ENCODE measurements at places on chromosomes 12 and 14.

DNA sequence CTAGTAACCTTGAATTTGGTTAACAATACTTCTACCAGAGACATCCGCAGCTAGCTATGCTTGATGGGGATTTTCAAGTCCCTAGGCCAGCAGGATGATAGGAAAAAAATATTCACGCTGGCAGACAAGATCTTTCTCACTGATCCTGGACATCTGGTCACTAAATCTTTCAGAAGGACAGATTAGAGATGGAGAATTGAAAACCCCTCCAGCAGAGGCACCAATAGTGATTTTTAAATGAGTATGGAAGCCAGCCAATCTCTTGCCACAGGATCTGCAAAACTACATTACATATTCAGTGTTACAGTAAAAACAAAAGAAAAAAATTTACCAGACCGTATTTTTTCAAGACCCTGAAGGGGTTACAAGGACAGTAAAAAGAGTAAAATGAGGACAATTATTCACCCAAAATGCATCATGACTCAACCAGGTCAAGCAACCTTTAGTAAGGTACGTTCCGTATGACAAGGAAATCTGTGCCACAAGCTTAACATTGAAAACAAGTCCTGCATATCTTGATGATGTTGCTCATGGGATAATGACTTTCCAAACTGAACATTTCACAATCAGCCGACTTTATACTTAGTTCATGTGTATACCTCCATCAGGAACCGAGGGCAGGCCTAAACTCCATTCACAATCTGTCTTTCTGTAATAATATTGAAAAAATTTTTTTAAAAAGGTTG lies 239.5 kb downstream of the GXYLT1 start:
- no peak for DNase-seq

GRCh38 chr12:24900196-24900595 lies 48.7 kb downstream of the BCAT1 start:
- no peak for DNase-seq

DNA sequence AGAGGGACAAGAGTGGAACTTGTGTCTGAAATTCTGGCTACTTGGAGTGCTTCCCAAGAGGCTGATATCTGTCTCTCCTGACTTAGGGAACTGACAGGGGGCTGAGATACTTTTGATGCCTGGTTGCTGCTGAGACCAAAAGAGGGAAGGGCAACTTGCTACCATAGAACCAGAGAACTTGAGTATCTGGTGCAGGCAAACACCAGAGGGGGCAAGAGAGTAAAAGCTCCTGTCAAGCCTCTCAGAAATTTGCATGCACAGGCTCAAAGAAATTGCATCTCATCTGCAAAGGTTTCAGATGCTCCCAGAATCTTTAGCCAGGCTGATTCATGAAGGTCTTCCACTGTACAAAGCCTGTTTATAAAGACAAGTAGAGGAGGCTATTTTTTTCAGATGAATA lies 391.3 kb upstream of the FOXG1 start:
- DNase-seq, result peak; percentile 23

DNA sequence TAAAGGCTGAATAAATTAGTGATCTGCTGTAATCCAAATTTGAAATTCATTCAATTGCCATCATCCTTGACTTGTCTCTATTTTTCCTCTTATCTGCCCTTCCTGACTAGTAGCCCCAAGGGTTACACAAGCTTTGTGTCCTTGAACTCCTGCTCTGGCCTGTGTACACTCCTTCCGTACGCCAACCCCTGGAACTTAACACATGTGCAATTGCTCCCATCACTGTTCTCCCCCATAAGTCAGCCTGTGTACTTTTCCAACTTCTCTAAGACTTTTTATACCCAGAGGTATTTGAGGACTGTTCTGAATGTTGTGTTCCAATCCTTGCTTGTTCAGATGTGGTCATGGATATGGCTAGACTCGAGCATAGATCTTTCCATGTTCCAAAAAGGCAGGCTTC lies 171.1 kb upstream of the G2E3 start:
- DNase-seq, result no peak

DNA sequence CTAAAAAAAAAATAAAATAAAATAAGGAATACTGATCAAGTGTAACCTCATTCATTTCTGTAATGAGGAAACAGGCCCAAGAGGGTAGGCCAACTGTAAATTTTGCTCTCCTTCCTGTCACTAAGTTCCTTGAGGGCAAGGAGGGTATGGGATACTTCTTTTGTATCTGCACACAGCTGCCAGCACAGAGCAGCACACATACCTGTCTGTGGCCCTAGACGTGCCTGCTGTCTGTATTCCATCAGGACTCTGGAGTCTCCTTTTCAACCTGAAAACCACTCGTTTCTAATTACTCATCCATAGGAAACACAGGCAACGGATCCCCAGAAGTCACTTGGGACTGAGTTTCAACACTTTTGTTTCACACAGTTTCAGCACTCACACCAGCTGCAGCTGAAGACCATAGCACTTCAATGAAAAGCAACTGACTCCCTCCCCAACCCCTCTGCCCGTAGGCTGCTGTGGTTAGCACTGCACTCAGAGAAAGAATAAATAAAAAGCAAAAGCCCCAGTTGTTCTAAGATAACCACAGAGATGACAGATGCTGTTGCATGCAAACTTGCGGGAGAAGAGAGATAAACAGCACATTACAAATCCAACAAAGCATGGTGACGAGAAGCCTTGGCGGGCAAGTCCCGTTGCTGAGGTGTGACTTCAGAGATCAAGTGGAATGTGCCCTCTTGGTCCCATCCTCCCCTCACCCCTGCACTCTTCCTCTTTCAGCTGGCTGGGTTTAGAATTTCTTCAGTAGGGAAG lies 24.9 kb downstream of the CRACR2A start:
- peak; percentile 31 for DNase-seq

DNA sequence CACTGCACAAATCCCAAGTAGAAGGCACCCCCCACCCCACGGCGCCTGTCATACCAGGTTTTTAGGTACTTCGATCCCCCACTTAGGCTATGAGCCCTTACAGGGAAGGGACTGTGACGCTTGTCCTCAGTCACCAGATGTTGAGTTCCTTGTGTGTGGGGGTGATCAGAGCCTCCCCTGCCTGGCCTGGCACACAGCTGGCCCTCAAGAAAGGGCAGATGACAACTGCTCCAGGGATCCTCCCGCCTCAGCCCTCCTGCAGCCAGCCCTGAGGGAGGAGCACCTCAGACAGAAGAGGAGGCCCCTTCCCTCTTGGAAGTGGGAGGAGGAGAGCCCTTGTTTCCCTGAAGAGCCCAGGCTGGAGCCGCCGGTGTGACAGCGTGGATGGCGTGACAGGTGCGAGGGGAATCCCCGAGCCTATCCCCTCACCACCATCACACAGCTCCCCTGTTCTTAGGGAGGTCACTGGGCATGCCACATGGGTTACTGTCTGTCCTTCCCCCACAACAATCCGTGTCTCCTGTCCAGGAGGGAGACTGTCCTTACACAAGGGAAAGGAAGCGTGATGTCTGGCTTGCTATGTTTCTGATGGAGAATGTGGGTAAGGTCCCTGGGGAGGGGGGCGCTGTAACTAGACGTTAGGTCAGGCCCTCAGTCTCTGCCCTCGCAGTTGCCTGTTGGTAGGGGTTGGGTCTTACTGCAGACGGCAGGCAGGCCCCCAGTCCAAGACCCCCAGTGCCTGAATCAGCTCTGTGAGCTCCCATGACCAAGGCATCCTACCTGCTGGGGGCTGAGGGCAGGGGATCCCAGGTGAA lies 31.4 kb downstream of the P2RX4 start:
- DNase-seq, result no peak

DNA sequence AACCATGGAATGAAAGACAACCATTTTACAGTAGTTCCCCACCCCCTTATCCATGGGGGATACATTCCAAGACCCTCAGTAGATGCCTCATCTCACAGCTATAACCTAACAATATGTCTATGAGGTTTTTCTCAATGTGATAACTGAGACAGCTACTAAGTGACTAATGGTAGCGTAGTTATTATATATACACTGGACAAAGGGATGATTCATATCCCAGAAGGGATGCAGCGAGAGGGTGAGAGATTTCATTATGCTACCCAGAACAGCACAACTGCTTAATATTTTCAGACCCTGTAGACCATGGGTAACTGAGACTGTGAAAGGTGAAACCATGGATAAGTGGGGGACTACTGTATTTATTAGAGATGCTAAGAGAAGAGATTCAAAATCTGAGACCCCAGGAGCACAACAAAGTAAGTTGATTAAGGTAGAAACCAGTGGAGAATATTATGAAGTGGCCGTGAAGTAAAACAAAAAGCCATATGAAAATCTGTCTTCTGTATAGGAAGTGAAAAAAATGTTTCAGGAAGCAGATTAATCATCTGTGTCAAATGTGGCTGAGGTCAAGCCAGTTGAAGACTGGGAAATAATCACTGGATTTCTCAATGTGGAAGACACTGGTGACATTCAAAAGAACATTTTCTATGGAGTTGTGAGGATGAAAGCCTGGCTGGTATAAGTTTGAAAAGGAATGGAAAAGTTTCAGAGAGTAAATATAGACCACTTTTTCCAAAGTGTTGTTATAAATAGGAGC lies 77.2 kb downstream of the RPL10L start:
- peak; percentile 67 for DNase-seq

DNA sequence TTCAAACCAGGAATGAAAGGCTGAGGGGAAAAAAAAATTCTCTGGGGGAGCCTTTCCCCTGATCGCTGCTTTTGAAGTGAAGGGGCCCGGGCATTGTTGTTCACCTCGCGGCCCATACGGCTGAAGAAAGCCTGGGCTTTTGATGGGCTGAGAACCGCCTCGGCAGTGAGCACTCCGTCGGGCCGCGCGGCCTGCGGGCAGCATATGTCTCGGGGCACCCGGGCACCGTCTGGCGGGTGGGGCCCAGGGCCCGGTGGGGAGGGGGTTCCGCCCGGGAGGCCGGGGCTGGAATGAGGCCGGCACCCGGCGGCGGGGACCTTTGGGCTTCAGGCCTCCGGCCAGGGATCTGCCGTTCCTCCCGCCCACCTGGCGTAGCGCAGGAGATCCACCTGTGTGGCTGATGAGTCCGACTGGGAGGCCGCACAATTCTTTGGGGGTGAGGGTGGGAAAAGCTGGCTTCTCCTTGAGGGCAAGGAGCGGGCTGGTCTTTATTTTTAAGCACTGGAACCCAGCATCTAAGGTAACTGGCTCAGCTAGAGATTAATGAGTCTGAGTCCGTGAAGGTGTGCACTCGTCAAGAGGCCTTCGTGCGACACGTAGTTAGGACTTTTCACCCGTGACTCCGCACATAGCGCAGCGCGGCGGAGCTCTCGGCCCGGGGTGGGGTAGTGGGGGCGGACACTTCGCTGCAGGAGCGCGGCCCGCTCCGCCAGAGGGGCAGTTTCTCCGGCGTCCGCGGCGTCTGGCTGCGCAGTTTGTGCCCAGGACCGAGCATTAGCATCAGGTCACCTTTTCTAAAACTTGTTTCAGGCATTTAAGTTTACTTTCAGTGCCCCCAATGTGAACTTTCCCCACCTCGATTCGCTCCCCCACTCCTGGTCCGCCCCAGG lies 10.6 kb downstream of the FOXA1 start:
- DNase-seq, result no peak

DNA sequence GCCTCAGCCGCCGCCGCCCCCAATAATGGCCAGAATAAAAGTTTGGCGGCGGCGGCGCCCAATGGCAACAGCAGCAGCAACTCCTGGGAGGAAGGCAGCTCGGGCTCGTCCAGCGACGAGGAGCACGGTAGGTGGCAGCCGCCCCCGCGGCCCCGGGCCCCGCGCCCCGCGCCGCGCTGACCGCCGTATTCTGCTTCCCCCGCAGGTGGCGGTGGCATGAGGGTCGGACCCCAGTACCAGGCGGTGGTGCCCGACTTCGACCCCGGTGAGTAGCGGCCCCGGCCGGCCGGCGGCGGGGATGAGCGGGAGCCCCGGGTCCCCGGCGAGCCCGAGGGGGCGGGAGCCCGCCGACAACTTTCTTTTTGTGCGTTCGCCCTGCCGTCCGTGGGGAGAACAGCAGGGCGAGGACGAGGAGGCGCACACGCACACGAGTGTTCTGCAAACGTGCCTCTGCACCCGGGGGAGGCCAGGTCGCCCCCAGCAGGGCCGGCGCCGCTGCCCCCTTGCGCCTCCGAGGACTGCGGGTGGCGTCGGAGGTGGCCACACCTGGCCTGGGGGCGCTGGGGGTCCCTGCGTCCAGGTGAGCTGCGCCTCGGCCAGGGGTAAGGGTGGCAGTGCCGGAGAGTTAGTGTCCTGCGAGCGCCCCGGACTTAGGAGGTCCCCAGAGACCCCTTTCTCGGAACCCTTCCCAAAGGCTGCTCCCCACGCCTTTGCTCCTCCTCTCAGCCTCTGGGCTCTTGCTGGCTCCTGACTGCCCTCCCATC lies 794 bp downstream of the RCOR1 start:
- DNase-seq, result peak; percentile 43

GRCh38 chr14:102629011-102629444 lies 36.6 kb downstream of the RCOR1 start:
- DNase-seq, result no peak

DNA sequence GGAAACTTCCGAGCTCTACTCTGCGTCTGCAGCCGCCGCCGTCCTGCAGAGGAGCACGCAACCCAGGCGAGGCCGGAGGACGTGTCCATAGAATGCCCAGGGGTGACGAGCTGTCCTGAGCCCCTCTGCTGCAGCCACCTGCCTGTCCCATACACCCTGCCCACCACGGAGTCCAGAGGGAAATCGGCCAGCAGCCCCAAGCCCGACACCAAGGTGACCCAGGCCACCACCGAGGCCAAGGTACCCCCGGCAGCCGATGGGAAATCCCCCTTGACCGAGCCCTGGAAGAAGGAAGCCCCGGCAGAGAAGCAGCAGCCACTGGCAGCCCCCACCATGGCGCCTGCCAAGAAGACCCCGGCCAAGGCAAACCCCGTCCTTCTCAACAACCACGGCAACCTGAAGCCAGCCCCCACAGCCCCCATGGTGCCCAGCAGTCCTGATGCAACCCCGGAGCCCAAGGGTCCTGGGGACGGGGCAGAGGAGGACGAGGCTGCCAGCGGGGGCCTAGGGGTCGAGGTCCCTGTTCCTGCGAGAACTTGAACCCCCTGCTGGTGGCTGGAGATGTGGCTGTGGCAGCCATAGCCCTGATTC lies 128.7 kb upstream of the C14orf180 start:
- DNase-seq, result no peak

DNA sequence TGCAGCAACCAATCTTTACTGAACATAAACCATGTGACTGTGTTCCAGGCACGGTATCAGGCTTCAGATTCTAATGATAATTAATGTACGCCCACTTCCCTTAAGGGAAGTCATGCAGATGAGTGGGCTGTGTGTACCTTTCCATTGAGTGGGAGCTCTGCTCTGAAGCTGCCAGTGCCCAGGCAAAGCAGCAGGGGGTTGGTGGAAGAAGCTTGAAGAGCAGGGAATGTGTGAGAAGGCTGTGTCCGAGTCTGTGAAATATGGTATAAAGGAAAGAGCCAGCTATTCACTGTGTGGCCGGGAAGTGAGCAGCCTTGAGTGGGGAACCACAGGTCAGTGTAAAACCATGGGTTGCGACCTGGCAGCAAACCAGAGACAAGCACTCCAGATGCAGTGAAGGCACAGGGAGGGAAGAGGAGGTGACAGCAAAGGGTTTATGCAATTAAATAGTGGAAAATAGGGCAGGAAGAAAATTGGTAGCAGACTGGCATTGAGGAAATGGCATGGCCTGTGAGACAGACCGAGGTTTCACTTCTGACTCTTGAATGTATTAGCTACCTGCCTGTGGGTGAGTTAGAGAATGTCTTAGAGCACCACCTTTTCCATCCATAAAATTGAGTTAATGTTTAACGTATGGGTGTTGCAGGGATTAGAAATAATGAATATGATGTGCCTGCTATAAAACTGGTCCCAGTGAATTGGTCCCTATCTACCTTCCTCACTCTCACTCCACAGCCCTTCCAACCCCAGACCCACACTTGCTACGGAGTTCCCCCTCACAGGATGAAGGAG lies 116.4 kb downstream of the NTF3 start:
- DNase-seq, result no peak

- DNase-seq, result peak; percentile 75
Measured at GRCh38 chr12:52798003-52798670, 2.2 kb upstream of the KRT3 start.
